ENCODE measurements at places on chromosomes 13 and 19.

GRCh38 chr13:95150555-95150954 lies 150.7 kb downstream of the ABCC4 start:
- no peak for DNase-seq

DNA sequence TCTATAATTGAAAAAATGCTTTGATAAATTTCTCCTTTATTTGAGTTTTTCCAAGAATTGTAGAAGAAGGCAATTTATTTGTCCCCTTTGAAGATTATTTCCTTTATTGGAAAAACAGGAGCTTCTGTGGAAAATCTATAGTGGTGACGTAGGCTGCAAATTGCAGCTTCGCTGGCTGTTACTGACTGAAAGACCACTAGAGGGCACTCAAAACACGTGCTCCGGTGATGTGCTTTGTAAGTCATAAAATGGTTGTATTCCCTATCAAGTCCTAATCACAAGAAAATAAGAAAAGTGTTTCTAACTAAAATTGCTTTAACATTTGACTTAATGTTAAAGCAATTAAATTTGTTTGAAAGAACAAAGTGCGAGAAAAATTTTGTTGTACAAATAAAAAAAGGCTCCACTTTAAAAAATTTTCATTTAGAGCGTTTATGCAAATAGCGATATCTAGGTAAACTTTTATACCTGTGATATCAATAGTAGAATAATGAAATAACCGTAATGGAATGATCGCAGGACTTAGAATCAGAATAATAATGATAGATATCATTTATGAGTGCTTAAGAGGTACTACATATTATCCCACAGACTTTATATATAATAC lies 638.2 kb upstream of the SPRY2 start:
- DNase-seq = peak; percentile 60

DNA sequence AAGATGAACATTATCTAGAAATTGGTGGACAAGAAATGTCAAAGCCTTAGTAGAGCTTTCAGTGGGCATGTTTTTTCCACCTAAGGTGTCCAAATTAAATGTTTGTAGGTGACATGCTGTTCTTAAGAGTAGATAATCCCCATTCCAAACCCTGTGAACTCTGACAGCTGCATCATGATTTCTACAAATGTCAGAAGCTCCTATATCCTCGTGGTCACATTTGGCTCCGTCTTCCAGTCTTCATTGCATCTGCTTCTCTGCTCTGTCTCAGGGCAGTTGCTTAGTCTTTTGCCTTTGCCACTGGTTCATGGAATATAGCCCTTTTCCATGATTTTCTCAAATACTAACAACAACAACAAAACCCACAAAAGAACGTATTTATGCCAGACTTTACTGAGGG lies 234.5 kb downstream of the DLEU7 start:
- DNase-seq = no peak

- DNase-seq = no peak
These were observed 259.9 kb upstream of the STARD13 start for GRCh38 chr13:33545492-33545891.
